NCI-H774 (cell line): ENCODE measurements at places on chromosomes 1 and 21.

DNA sequence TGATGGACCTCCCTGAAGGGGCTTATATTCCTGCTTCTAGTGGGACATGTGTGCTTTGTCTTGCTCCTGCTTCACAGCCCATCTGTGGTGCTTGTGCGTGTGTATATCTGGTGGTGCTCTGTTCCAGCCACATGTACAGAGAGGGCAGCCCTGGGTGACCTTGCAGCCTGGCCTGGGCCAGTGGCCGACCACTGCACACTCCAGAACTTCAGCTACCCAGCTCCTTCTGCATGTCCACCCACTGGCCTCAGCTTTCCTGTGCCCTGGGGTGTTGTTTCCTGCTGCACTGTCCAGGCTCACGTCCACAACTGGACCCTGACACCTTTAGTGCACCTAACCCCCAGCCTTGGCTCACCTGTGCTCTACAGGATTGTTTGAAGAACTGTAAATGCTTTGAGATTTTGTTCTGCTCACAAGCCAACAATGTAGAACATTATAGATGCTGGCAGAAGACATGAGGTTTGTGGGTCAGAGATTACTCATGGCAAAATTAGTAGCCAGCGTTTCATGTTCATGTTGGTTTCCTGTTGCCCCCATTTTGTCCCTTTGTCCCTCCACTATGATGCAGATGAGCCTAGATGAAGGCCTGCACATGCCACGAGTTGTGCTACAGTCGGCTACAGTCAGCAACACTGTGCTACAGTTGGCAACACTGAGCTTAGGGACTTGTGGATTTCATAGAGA lies 5.3 kb upstream of the S100B start:
- DNase-seq: no peak

DNA sequence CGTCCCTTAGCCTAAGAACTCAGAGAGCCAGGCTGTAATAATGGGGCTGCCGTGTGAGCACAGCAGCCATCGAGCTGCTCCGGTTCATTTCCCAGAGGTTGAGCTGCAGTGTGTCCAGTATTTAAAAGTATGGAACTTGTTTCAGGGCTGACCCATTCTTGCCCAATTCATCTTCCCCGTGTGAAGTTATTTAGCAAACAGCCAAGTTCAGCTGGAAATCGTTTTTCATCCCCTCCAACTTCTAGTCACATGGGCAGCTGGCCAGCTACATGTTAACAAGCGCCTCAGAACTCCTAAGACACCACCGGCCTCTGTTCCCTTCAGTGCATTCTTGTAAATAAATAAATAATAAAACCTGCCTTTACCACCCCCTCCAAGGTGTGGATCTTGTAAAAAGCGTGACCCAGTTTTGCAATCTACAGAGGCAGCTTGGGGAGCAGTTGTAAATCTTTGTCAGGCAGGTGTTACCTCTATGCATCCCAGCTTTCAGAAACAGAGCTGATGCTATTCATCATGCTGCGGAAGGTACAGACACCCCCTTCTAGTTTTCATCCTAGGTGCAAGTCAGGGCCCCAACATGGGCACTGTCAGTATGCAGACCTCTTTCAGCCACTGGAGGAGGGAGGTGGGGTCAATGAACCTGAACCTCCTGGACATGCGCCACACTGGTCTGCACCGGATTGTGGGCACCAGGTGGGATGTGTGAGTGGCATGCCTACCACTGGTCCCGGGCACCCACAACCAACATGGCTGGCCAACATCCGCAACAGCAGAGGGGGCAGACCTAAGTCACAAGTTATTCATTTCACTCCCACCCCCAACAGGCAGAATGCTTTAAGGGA lies 18.7 kb upstream of the KNCN start:
- DNase-seq: no peak

DNA sequence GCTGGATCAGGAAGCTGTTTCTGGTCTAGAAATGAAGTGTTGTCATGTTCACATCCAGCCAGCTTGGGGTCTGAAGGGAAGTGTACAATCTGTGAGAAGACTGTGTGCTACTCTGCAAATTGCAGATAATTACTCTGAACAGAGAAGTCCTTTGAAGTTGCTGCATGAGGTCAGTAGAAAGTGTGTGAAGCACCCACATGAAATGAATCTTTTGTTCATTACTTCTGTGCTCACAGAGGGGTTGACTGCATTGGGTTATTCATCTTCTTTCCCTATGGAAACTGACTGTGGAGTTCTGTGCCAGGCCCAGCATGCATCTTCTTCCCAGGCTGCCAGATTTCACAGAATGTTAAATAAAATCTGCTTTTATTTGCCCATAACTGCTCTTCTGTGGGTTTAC lies 47.1 kb downstream of the CTH start:
- DNase-seq: no peak

DNA sequence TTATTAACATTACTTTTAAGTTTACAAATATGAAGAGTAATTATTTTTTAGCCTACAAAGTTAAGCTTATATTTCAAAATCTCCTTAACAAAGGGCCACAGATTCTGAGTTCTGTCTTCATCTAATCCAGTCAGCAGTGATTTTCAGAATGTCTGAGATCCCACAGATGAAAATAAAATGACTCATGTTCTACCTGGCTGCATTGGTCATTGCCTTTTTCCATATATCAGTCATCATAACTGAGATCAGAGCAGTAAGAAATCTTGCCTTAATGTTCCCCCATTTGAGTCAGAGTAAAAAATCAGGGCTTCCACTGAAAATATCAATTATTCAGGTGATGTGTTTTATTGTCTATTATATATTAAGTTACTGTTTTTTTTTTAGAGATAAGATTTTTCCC lies 416.1 kb downstream of the MRPL39 start:
- no peak for DNase-seq

GRCh38 chr1:91502672-91503184 lies 2.1 kb downstream of the CDC7 start:
- DNase-seq: no peak

GRCh38 chr1:8263791-8264190 lies 54.1 kb upstream of the SLC45A1 start:
- DNase-seq: no peak

- no peak for DNase-seq
Measured at GRCh38 chr21:38956007-38956406, 150.3 kb downstream of the ETS2 start.

DNA sequence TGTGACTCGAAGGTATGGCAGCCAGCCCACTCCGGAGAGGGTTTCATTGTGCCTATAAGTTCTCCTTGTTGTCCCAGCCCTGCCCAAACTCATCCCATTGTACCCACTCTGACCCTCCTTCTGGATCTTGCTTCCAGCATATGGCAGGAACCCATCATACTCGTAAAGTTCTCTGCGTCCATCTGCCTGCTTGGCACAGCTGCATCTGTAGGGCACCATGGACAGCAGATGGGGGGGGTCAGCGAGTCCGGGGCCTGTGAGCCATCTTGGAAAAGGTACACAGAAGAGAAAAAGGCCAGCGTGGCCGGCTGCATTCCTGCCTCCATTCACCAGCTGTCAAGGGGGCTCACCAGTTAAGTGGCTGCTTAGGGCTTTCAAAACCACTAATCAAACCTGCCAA lies 94.9 kb upstream of the IGSF21 start:
- DNase-seq: no peak
